Astrocyte (in vitro differentiated cells and primary cell): ENCODE measurements at places on chromosomes 12 and 14. TPM values are rescaled to one million over a fixed set of nuclear protein-coding genes. Genes with fewer than 3 reads are reported as not detected.
A peak's percentile ranks its signal among the peaks of the same experiment; 100 is the strongest.

Gene SRRM4
- total RNA-seq, result 0.30 and 0.46 TPM in 2 replicates

Gene TBX5
- not detected in 2 replicates for total RNA-seq

Gene KRT1
- not detected in 2 replicates for total RNA-seq

DNA sequence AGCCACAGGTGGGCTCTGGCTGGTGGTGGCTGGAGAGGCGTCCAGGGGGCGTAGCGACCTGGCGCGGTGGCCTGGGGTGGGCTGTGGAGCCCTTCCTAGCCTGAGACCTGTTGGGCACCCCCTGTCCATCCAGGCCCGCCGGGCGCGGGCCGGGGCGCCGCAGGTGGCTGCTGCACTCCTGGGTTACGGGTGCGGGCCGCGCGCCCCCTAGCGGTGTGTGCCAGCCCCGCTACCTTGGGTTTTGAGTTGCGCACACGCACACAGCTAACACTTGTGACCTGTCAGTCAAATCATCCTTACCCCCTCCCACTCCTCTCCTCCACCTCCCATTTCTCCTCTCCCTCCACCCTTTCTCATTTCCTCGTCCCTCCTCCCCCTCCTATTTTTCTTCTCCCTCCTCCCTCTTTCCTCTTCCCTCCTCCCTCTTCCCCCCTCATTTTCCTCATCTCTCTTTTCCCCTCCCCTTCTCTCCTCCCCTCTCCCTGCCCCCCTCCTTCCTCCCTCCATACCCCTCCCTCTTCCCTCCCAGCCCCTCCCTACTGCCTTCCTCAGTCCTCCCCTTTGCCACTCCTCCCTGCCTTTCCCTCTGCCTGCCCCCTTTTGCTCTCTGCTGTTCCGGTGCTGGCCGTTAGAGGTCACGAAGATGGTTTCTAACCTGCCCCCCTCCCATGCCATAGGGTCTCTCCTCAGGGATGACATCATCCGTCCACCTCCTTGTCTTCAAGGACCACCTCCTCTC is 2.3 kb downstream of the MEG3 start:
- peak; percentile 88 for DNase-seq

- DNase-seq, result no peak
Observed at GRCh38 chr14:51620056-51620455, 31.7 kb upstream of the FRMD6 start.

DNA sequence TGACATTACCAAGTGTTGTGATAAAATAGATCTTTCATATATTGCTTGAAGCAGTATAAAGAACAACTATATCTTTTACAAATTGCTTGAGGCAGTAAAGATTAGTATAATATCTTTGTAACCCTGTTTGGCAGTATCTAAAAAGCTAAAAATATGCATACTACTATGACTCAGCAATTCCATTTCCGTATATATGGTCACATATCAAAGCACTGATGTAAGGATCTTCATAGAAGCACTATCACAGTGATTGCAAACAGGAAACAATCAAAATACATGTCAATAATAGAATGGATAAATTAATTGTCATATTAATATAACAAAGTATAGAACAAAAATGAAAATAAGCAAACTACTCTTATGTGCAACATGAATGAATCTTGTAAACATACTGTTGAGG is 158.4 kb upstream of the IGF1 start:
- DNase-seq, result peak; percentile 9

DNA sequence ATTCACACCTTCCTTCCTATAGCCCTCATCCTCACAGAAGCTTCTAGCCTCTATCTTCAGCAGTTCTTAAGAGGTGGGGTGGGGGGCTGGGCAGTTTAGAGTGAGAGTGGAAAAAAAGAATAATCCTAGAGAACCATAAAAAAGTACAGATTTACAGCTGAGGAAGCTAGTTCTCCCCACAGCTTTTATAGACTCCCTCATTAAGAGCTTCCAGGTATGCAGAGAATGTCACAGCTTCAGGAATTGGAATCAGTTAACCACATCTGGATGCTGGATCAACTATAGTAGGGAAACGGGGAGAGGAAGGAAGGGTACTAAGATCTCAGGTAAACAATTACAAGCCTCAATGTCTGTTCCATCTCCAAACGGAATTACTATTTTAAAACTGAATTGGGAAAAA is 12.3 kb downstream of the GDF11 start:
- DNase-seq, result no peak

- DNase-seq, result no peak
Observed at GRCh38 chr12:58342736-58343135, 401.4 kb downstream of the ATP23 start.

DNA sequence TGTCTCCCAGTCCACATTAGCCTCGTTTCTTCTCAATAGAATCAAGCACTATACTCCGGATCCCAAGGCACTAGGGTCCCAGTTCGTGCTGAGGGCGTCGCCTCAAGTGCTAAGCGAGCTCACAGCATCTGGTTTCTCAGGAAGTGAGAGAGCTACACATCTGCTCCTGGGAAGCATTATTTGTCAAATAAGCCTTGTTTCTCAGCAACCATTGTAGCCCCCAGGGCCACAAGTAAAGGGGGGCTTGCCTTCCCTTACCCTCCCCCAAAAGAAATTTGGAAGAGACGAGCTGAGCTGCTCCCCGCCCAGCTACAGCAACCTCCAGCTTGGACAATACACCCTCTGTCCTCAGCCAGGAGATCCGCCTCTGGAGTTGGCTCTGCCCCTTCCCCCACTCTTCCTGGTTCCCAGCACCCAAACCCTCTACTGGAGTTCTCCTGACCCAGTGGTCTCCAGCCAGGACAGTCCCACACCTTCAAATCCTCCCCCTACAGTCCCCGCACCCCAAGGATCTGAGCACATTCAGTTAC is 5.7 kb upstream of the TNS2 start:
- DNase-seq, result no peak

DNA sequence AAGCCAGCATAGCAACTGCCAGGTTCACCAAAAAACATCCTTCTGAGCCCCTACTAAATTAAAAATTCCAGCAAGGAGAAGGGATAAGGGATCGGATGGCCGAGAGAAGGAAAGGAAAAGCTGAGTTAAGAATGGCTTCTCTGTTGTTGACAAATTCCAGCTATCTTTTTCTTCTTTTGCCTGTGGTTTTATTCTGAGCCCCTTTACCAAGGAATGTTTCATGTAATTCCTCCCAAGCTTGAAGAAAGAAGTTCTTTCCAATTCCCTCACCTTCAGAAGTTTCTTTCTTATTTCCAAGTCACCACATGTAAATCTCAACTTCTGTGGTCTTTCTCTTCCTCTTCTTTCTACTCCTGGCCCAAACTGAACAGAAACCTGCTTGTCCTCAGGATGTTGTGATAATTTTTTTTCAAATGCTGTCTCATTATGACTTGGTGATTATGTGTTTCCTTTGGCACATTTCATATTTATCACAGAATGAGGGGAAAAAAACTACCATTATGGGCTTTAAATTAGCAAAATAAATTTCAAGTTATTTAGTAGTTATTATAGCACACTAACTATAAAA is 40.0 kb downstream of the FGD6 start:
- peak; percentile 44 for DNase-seq

DNA sequence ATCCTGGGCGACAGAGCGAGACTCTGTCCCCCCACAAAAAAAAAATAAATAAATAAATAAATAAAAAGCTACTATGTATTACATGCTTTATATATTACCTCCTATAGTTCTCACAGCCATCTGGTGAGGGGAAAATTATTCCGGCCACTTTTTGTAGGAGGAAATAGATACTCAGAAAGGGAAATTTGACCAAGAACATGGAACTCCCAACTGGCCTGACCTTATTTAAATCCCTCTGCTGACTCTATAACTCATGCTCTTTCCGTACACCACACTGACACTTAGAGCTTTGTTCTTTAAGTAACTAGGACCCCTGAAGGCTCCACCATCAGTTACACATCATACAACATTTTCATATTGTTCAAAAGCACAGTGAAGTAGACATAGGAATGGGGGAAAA is 2.2 kb upstream of the MMP19 start:
- no peak for DNase-seq

GRCh38 chr14:78005325-78005724 is 164.8 kb upstream of the NRXN3 start:
- DNase-seq, result peak; percentile 93

GRCh38 chr14:66078006-66078405 is 408.2 kb upstream of the CCDC196 start:
- DNase-seq, result no peak

DNA sequence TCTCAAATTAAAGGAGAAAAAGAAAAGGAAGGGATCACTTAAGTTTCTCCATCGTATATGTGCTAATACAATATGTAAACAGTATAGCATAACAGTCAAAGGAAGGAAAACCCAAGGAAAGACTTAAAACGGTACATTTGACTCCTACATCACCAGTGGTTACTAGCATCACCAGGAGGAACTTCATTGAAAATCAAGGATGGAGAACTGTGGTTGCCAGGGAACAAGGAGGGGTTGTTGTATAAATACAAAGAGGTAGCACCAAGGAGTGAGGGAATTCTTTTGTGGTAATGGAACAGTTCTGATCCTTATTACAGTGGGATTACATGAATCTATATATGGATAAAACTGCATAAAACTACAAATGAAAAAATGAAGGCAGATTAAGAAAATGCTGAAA is 1.6 kb downstream of the ZFYVE26 start:
- DNase-seq, result no peak

- DNase-seq, result no peak
Observed at GRCh38 chr12:119020406-119021360, 39.3 kb downstream of the SRRM4 start.

Gene NXPH4
- total RNA-seq, result 14.5 and 22.3 TPM in 2 replicates

DNA sequence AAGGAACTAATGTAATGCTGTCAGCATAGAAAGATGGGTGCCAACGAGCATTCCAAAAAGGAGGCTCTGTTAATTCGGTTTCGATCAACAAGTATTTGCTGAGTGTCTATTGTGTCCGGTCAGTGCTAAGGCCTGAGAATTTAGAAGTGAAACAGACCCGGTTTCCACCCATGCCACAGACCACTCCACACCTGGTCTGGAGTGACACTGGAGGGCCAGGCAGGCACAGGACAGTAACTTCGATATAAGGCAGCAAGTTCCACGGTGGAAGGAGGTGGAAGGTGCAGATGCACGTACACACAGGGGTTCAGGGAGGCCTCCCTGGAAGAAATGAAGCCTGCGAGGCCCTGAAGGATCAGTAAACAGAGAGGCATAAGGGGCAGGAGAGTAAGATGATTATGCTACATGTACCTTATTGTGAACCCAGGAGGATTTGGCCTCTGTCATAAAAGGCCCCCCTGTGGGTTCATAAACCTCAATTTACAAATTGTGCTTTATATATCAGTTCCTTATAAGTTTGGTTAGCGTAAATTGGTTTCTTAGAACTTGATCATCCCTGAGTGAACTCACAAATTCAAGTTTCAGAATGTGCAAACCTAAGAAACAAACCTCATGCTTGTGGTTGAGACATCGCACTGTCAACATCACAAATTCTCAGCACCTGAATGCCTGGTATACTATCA is 25.9 kb downstream of the SSH1 start:
- DNase-seq, result no peak

DNA sequence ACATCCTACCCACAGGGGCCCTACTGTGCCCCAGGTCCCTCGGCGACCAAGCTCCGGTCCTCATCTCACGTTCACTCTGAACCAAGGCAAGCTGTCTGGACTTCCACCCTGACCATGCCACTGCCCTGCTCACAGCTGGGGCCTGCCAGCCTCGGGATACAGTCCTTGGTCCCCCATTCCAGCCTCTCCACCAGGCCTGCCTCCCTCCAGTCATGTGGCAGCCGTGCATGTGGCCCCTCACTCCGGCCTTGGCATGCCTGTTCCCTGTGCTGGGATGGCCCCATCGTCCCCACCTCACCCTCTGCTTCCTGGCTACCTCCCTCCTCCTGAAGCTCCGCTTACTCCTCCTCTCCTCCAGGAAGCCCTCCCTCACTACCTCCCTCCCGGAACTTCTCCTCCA is 38.6 kb upstream of the DLK1 start:
- no peak for DNase-seq

Gene RNASE9
- not detected in 2 replicates for total RNA-seq

Gene SPX
- total RNA-seq, result 19.8 and 26.1 TPM in 2 replicates
